ENCODE measurements at places on chromosomes 6 and 20. TPM values are rescaled to one million over a fixed set of nuclear protein-coding genes. Genes with fewer than 3 reads are reported as not detected.

DNA sequence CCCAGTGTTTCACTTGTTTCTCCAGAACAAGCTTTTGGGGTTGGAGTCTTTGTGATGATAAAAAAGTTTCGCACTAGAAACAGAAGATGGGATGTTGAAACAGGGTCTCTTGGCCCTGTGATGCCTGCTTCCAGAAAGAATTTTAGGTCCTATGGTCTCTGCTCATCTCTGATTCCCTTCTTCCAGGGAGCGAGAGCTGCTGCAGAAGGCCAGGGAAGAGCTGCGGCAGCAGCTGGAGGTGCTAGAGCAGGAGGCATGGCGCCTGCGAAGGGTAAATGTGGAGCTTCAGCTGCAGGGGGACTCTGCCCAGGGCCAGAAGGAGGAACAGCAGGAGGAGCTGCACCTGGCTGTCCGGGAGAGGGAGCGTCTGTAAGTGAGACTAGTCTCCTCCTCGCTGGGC lies 18.3 kb downstream of the CEP250 start:
- ATAC-seq: no peak

Gene CST9L
- not detected for total RNA-seq

DNA sequence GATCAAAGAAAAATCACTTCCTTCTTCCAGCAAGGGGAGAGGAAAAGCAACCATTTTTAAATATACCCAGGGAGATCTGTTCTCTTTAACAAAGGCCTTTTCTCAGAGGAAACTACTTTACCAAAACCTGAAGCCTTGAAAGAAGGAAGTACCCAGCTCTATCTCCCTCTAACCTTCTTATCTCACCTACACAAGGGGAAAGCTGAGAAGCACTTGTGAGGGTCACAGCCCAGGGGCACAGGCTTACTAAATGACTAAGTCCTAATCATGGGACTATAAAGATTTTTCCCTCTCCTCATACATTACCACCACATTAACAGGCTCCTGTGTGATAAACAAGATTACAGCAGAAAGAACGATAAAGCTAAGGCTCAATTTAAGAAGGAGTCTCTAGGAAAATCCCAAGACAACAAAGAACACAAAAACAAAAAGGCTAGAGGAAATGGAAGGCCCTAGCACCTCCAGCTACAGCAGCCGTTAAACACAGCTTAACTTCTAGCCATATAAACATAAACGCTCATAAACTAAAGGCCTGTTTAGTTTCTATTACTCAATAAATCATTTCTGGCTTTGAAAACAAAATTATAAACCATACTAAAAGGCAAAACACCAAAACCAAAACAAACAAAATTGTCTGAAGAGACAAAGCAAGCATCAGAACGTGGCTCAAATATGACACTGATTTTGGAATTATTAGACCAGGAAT lies 284.9 kb upstream of the ECI2 start:
- no peak for ATAC-seq

DNA sequence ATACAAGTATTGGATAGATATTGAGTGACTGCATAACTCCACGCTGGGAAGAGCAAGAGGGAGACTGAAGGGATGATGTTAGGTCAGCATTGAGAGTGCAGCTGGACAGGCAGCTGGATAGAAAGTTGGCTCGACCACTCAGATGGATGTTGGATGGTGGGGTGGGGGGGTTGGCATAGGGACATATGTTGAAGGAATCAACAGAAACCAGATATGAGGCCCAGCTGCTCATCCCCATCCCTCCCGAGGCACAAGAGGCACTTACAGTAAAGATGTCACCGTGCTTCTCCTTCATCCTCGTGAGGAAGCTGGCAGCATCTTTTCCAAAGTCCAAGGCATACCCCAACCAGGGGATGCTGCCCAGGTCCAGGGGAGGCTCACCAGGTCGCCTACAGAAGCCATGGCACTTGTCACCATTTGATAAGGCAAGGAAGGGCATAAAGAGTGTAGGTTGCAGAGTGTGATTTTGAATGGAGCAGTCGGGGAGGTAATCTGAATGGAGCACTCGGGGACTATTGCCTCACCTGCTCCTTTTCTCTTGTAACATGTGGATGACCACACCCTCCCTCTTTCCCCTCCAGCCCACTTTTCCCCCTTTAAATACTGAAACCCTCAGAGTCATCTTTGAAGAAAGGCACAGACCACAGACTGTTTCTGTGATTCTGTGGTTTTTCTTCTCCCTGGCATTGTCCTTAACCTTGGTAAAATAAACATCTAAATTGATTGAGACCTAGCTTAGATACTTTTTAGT lies 18.0 kb downstream of the PTGIS start:
- ATAC-seq: no peak

GRCh38 chr6:17519120-17519519 lies 81.0 kb upstream of the FAM8A1 start:
- ATAC-seq: no peak

Data from gastroesophageal sphincter (tissue), 4 donors.